AG04449 (cell line): ENCODE measurements at places on chromosomes 11 and 22.

- no peak for DNase-seq
These were observed 719 bp downstream of the TALDO1 start for GRCh38 chr11:748007-748359.

GRCh38 chr11:94730153-94730552, 38.0 kb upstream of the AMOTL1 start:
- DNase-seq = no peak

GRCh38 chr22:44386386-44387035, 73.8 kb upstream of the SHISAL1 start:
- no peak for DNase-seq

DNA sequence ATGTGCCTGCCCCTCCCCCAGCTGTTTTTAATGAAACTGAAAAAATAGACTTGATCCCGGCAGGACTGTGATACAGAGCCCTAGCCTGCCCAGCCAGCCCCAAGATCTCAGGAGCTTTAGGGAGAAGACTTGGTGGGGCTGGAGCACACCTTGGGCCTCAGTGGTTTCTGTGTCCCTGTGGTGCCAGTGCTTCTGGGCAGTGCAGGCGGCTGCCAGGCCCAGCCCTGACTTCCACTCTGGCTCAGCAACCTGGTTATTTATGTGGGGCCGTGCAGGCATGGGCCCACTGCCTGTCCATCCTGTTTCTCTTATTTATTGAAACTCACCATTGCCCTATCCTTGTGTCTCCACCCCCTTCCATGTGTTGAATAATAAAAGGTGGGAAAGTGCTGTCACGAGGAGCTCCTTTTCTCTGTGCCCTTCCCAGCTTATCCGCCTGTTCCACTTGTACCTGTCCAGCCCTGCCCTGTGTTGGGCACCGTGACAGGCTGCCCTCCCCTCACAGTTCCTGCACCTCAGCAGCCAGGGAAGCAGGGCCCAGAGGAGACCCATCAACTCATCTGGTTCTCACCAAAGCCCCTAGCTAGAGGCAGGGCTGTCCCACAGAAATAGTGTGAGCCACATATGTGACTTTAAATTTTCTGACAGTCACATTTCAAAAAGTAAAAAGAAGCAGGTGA, 20.2 kb downstream of the RELT start:
- DNase-seq = no peak

- DNase-seq = no peak
These were observed 156.4 kb downstream of the ATG16L2 start for GRCh38 chr11:72970557-72971118.

GRCh38 chr11:60867871-60868681, 734 bp downstream of the ZP1 start:
- DNase-seq = no peak

DNA sequence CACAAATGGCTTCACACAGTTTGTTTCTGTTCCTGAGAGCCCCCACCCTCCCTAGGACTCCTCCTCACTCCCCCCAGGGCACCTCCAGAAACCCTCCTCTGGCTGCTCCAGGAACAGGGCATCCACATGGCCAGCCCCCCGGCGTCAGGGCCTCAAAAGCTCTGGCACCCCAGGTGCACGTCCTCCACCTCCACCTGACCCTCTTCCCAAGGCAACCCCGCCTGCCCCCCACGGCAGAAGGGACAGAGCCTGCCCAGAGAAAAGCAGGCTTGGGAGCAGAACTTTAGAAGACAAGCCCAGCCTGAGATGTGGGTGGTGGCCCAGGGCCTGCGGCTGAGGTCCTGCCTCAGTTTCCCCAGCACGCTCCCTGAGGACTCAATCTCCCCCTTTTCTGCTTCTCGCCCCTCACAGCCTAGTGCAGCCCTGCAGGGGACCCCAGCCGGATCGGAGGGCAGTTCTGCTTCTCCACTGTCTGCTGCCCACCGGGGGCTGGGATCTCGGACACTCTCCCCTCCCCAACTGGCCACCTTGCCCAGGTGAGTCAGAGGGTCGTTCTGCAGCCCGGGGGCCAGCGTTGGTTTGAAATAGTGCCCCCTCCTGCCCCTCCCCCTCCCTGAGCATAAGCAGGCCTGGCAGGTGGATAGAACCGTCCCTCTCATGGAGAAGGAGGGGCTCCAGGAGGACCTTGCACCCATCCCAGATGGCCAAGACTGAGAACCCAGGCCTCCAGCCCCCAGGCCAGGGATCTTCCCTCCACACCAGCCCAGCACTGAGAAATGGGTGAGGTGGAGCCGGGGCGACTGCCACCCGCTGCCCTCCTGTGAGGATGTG, 2.4 kb upstream of the TRABD start:
- no peak for DNase-seq

DNA sequence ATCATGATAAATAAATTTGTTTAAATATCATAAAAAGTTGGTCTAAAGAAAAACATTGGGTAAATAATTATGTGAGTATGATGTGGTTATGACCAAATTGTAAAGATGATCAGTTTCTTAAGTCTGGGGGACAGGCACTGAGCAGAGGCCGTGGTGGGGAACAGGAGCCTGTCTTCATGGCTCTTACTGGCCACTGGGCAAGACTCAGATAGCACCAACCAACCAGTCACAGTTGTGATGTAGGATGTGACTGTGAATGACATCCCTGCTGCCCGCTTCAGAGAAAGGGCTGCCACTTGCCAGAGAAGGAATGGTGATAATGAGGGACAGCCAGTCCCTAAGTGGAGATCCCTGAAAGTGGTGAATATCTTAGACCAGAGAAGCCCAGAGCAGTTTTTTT, 7.0 kb downstream of the PTPRJ start:
- no peak for DNase-seq

DNA sequence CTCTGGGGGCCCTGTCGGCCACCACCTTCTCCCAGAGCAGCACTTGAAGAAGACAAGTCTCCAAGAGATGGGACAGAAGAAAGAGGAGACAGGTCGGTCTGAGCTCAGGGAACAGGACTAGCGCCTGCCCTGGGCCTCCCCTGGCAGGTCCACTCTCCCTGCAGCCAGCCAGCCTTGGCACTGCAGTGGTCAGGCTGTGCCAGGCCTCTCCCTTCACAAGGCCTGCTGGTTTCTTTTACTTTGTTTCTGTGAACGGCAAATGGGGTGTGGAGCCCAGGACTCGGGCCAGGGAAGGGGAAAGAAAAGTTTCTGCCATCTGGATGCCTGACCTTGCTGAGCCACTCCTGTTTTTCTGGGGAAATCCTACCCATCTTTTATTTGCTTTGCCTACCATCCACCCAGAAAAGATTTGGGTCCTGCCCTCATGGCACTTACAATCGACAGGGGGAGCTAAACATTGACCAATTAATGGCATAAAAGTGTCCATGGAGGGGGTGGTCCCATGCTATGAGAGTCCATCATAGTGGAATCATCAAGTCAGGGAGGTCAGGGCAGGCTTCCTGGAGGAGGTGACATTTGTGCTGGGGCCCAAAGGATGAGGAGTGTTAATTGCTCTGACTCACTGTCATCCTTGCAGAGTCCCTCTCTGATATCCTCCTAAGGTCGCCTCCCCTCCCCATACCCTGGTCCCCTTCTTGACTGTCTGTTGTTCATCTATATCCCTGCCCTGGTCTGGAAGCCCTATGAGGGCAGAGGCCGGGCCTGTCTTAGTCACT, 65.2 kb downstream of the NFAM1 start:
- no peak for DNase-seq

GRCh38 chr11:104061853-104062521, 25.5 kb downstream of the DDI1 start:
- DNase-seq = no peak

DNA sequence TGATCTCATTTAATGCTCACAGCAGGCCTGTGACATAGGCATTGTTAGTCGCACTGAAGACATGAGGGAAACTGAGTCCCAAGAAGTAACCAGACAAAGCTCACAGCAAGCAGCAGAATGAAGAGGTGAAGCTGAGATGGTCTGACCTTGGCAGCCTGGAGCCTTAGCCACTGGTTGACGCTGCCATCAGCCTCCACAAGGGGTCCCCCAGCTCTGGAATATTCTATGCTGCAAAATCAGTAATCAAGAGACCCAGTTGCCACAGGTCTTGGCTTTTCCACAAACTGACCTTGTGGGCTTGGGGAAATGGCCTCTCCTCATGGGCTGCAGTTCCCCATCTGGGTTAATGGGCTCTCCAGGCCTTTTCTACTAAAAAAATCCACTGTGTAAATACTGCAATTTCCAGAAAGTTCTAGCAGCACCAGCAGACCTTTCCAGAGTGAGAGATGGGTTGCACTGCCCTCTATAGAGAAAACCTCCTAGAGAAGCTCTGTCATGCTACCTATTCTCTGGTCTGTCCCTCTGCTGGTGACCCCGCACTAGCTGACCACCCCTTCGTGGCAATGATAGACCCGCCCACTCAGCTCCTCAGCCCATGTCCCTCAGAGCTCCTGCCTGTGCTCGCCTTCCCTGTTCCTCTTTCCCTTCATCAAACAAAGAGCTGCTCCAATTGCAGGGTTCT, 22.6 kb upstream of the ISX start:
- DNase-seq = no peak

GRCh38 chr22:29773233-29773632, 6.1 kb downstream of the UQCR10 start:
- DNase-seq = no peak

GRCh38 chr22:39250838-39251237, 6.1 kb upstream of the PDGFB start:
- DNase-seq = no peak

GRCh38 chr11:8020244-8020597, 33.1 kb downstream of the EIF3F start:
- DNase-seq = no peak

GRCh38 chr11:69928121-69928520, 108.9 kb upstream of the FGF3 start:
- DNase-seq = no peak

GRCh38 chr11:126578021-126578420, 222.5 kb downstream of the ST3GAL4 start:
- DNase-seq = no peak

- no peak for DNase-seq
These were observed 14.5 kb downstream of the RGL4 start for GRCh38 chr22:23705358-23705757.

- no peak for DNase-seq
These were observed 80.1 kb upstream of the E2F8 start for GRCh38 chr11:19320827-19321226.

- DNase-seq = no peak
These were observed 15.0 kb upstream of the EHD1 start for GRCh38 chr11:64893194-64894069.

- no peak for DNase-seq
These were observed 994.0 kb upstream of the FAT3 start for GRCh38 chr11:91230647-91231046.

DNA sequence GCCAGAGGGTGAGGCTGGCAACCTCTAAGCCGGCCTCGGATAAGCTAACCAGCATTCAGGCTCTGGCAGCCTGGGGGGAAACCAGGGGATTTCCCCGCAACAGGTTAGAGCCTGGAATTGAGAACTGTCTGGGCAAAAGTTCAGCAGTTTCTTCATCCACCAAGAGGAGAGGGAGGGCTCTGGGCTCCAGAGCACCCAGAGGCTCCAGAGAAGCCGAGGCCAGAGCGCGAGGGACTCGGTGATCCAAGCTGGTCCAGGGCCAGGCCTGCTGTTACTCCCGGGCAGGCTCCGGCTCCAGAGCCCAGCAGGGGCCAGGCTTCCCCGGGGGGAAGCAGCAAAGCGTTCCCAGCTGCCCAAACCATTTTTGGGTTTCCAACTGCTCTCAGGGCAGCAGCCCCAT, 13.3 kb upstream of the SH3BP1 start:
- no peak for DNase-seq

GRCh38 chr22:44743804-44744211, 8.6 kb upstream of the ARHGAP8 start:
- DNase-seq = peak; percentile 49

- no peak for DNase-seq
These were observed 4.8 kb upstream of the FDX1 start for GRCh38 chr11:110424775-110425444.

DNA sequence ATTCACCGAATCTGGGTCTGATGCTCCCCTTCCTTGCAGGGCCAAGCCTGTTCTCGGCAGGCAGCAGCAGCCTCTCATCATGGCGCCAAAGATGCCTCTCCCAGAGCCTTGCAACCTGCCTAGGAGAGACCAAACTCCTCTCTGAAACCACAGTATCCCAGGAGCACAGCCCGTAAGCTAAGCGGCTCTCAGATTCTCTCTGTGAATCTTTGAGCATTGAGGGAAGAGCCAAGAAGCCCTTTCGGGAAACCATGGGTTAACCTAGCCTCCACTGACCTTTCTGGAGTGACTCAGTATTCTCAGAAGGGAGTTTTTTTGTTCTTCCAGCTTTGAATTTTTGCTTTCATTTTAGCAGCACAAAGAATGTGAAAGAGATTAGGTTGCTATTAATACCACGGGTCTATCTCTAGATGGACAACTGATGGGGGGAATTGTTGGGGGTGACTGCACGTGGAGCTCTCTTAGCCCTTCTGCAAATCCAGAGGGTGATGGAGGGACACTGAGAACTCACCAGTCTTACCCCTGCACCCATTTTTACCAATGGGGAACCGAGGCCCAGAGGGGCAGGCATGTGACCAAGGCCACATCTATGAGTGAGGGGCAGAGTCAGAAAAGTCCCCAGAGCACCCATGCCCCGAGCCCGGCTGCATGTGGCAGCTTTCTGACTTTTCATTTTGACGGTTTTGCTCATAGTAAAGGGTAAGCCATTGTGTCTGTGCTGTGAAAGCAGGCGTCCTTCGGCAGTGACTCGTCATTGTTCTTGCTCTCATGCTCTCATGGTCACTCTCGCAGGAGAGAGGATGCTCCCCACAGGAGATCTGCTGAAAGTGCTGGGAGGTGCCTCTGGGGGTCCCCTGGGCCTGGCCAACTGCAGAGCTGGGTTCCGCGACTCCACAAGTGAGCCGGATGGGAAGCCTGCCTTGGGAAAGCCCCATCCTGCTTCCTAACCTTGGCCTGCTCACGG, 36.0 kb downstream of the IRAG1 start:
- DNase-seq = no peak
